ENCODE measurements at places on chromosomes 4 and X.

DNA sequence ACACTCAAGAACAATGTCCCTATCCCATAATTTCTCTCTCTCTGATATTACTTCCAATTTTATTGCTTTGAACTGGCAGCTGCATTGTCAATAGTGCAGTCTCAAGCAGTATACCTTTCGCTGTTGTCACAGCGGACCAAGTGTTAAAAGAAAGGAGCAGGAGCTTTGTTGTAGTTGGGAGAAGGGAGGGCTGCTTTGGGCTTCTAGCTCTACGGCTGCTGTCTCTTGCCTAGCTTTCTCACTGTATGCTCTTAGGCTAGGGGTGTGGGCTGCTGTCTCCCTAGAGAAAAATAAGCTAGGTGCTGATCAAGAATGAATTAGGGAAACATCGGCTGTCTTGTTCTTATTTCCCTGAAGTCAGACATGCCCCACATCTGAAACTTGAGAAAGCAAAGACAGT, 52.5 kb downstream of the TRPC5OS start:
- DNase-seq, result no peak

DNA sequence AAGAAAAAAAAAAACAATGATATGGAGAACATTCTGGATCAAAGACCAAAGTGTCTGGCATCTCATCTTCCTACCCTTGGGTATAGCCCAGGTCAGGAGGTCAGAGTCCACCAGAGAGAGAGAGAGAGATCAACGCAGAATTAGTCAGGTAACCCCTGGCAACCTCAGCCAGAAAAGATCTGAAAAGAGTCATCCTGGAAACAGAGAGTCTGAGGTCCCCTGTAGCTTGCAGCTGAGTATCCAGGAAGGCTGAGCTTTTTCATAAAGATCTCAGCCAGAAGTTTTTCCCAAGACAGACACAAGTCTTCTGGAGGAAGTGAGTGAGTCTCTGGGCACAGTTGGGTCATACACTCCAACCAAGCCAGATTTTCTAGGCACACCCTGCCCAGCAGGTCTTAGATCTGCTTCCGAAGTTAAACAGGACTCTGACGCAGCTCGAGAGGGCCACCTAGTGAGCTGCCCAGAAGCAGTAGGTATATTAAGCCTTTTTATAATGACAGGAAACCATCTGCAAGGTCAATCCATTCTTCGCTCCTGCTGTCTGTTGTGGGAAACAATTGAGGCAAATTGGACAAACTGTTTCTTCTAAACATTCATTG, 35.7 kb downstream of the ACE2 start:
- no peak for DNase-seq

DNA sequence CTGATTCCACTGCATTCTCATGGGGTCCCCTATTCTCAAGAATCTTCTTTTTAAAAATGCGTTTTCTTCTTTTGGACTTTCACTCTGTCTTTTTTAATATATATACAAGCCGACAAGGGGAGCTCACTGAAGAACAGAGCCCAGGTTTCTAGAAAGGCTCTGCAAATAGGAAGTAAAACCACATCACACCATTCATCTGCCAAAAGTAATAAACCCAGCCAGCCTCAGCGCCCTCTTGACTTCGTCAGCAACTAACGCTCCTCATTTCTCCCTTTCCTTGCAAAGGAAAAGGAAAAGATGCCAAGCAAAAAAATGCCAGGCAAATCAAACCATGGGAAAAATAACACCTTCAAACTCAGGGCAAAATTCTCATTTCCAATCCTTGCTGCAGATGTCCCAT, 136.4 kb downstream of the HHIP start:
- no peak for DNase-seq

DNA sequence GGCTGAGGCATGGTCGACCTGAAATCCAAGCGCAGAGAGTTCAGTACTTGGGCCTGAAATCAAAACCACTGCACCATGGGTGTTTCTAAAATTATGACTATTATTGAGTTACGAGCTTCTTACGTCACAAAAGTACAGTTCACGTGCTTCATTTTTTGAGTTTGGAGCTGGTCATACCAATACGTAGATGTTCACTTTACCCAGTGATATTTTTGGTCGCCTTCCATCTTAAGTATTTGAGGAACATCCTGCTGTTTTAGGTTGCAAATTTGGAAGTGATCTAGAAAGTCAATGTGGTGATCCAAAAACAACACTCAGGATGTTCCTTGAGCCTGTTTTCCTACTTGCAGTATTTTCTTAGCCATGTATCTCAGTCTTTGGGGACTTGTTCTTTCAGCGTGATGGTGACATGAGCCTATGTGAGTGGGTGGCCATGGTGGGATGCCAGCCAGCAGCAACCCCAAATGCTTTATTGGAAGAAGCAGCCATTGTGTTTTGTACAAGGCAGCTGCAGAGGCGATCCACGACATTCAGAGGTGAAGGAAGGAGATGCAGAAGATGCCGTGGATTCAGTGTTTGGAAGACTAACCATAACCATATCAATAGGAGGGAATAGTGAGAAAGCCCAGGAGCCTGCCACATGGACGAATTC, 28.7 kb downstream of the LDB2 start:
- DNase-seq, result no peak

DNA sequence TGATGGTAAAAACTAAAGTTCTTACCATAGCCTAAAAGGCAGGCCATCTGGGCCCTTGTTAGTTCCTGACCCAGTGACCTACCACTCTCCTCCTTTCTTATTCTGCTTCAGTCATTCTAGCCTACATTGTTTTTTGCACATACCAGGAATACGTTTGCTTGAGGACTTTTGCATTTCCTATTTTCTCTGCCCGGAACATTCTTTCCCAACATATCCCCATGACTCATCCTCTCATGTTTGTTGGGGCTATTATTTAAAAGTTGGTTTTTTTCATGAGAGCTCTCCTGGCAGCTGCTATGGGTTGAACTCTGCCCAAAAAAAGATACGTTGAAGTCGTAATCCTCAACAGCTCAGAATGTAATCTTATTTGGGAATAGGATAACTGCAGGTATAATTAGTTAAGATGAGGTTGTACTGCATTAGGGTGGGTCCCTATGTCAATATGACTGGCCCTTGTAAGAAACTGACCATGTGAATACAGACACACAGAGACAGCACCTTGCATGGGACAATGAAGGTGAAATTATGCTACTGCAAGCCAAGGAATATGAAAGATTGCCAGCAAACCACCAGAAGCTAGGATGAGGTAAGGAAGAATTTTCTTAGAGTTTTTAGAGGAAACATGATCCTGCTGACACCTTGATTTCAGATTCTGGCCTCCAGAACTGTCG, 138.3 kb upstream of the PDHA2 start:
- DNase-seq, result no peak

DNA sequence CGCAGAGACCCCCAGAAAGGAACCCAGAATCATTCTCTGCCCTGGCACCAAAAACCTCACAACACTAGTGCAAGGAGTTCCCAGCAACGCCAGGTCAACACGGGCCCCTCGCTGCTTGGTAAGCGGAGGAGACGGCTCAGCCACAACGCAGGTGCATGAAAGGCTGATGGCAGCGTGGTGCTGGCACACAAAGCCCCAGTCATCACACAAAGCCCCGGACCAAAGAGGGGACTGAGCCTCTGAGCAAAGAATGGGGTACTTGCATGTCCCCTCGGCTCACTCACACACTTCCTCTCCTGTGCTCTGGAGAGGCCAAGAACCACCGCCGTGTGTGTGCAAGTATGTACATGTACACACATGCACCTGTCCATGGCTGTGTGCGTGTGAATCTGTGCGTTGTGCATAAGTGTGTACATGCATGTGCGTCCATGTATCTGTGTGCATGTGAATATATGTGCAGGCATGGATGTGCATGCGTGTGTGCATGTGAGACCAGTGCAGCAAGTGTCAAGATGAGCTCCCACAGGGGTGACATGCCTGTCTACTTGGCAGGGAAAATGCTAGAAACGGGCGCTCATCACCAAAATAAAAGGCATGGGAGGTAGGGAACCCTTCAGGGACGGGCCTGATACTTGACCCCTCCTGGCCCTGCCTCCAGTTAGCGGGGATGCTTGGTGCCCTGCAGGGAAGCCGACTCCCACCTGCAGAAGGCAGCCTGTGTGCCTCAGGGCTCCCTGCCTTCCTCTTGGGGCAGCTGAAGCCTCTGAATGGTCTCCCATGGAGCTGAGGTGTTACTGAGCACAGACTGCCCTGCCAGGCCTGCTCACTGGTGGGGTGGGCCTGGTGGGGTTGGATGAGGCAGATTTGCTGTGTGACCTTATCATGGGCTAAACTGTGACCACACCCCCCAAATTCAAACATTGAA, 60.4 kb downstream of the ZFYVE28 start:
- DNase-seq, result no peak

DNA sequence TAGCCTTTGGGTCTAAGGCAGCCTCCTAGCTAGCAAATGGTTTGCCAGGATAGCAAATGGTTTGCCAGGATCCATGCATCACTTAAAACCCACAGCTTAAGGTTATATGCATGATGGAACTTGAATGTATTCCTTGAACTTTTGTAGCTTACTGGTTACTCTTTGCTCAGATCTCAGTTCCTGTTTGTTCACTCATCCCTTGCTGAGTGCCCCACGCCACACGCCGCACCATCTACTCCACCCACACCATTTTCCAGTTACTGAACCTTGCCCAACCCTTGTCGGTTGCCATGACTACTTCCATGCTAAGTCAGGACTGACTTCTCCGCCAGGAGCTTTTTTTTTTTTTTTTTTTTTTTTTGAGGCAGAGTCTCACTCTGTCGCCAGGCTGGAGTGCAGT, 29.5 kb upstream of the XIAP start:
- DNase-seq, result no peak

DNA sequence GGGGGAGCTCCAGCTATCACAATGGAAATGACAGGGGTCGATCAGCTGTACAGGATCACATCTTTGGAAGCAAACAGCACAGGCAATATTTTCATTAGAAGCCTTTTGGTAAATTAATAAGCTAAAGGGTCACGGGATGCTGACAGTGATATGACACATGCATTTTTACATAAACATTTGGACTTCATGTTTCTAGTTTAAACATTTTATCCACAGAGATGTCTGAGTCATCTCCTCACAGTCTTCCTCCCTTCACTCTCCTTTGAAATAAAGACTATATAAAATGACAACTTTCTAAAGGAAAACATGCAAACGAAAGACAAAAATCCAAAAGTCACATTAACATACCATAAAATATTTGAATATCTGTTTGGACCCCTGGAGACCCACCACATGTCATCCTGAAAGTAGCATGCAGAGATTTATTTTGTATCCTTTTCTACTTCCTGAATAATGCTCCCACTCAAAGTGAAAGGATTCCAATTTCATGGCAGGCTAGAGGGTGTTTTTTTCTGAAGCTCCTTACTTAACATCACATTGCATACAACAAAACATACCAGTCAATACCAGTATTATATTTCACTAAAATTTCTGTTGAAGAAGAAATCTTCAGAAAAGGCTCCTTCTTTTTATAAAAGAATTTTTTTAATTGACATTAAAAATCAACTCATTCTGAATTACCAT, 200.1 kb upstream of the PPARGC1A start:
- DNase-seq, result no peak

- DNase-seq, result no peak
Measured at GRCh38 chr4:39354254-39354552, 12.0 kb downstream of the RFC1 start.

DNA sequence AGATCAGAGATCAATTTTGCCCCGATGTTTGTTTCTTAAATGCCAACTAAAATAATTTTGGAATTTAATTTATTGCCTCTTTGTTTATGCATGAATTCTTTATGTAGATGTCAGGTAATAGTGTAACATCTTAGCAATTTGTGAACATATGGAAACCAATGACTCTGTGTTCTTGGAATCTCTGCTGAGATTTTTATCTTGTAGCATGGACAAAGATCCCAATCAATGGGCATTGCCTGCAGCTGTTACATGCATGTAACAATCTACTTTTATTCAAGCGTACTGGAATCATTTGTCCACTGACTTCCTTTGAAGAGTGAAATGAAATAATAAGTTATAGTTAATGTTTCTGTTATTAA, 61.6 kb upstream of the ARSJ start:
- DNase-seq, result no peak

DNA sequence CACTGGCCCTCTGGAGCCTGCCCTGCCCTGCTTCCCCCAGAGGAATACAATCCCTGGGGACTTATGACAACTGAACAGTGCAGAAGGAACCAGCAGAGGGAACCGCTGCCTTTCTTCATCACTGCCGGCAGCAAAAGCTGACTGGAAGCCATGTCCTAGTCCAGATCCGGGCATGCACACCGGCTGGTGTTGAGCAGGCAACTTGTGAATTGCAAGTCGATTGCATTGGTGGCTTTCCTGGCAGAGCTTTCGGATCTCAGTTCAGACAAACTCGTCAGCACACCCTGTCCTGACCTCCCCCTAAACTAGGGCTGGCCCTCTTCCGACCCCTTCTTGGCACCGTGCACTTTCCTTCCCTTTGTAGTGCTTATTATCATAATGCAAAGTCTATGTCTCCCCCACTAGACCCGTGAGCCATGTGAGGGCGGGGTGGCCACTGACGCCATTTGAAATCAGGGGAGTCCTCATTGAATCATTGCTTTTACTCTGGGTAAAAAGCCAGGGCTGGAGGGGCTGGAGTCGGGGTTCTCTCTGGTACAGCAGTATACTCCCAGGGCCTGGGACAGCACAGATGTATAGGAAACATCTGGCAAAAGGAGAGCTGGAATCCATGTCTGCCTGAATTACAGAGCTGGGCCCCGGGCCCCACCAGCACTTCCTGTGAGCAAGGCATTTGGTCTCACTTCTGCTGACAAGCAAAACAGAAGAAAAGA, 1.8 kb downstream of the ARHGAP4 start:
- no peak for DNase-seq

DNA sequence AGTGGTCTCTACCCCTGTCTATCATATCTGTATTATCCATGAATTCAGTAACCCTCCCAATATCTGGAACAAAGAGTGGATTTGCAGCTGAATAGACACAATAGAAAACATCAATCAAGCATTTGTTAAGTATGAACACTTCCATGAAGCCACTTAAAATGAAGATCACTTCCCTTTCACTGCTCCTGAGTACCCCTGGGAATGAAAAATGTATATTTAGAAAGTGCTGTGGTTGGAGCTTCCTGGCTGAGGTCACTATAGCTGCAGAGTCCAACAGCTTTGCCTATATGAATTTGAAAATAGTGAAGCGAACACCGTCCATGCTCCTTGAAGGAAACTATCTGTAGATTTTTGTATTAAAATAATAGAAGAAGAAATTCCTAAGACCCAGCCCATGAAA, 227.0 kb downstream of the DTHD1 start:
- DNase-seq, result no peak

DNA sequence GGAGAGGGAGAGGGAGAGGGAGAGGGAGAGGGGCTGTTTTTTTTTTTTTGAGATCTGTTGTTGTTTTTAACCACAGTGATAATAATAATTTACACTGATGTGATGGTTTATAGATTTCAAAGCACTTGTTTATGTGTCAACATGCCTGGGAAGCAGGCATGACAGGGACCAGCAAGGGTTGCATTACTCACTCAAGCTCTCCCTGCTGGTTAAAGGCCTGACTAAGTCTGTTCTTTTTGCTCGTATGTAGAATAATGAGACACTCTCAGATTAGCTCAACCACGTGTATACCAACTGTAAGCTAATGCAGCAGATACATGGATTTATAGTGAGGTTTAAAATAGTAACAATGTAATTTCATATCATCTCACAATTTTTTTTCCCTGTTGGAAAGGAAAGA, 134.6 kb upstream of the BOD1L1 start:
- DNase-seq, result no peak

GRCh38 chr4:155889031-155889793, 14.3 kb upstream of the TDO2 start:
- DNase-seq, result no peak

- no peak for DNase-seq
Measured at GRCh38 chrX:17038277-17038676, 91.8 kb downstream of the REPS2 start.

- DNase-seq, result no peak
Measured at GRCh38 chr4:109065006-109065405, 237.5 kb downstream of the COL25A1 start.
